Activated naive CD8-positive, alpha-beta T cell treated with anti-CD3 and anti-CD28 coated beads, Interleukin-2, amount 10 ng/mL, durations not matched to agents 7 days and 5 days (primary cell): ENCODE measurements at places on chromosomes 4 and X. TPM values are rescaled to one million over a fixed set of nuclear protein-coding genes. Genes with fewer than 3 reads are reported as not detected.

Gene RPS6KA6
- total RNA-seq: not detected

Gene TMEM156
- 14.9 TPM for total RNA-seq

Gene GYPB
- total RNA-seq: 1.3 TPM

Gene USP17L18
- not detected for total RNA-seq

Gene CFAP99
- total RNA-seq: 0.11 TPM

Gene CLIC2
- 1.3 TPM for total RNA-seq

Gene CYBB
- total RNA-seq: 4.3 TPM

Gene CDK16
- total RNA-seq: 67.1 TPM

Gene SPIN2B
- total RNA-seq: 16.4 TPM

Gene FGD1
- total RNA-seq: 0.06 TPM

Gene ZNF630
- total RNA-seq: 3.8 TPM

Gene ALB
- total RNA-seq: not detected

Gene IL3RA
- 0.17 TPM for total RNA-seq

Gene MAGEH1
- total RNA-seq: 17.9 TPM

Gene GSX2
- not detected for total RNA-seq

Gene FABP2
- 0.11 TPM for total RNA-seq

Gene NHS
- total RNA-seq: 1.8 TPM

Gene SEPTIN11
- 60.0 TPM for total RNA-seq

Gene ARMCX5
- total RNA-seq: 7.1 TPM

Gene UGT8
- total RNA-seq: 0.17 TPM

Gene CXCL11
- total RNA-seq: not detected

Gene LAMTOR3
- 27.4 TPM for total RNA-seq

Gene CT55
- total RNA-seq: not detected

Gene PPP1R2C
- total RNA-seq: not detected

Gene FOXR2
- not detected for total RNA-seq

Gene UGT2B17
- total RNA-seq: not detected

Gene MMGT1
- total RNA-seq: 17.5 TPM

Gene MAGEE1
- 7.5 TPM for total RNA-seq

Gene ZNF157
- total RNA-seq: 0.83 TPM

Gene FTSJ1
- total RNA-seq: 56.2 TPM

Gene KANTR
- total RNA-seq: 16.1 TPM

Gene LNX1
- not detected for total RNA-seq

Gene RNF175
- total RNA-seq: not detected

Gene SRPX2
- not detected for total RNA-seq

Gene TBC1D25
- total RNA-seq: 22.6 TPM

Gene ARHGAP36
- total RNA-seq: not detected

Gene NPNT
- total RNA-seq: not detected

Gene BMP2K
- total RNA-seq: 25.1 TPM

Gene SPATA18
- 0.09 TPM for total RNA-seq

Gene SCML2
- 2.0 TPM for total RNA-seq

Gene PCDH11X
- not detected for total RNA-seq

Gene PDGFRA
- not detected for total RNA-seq

Gene CT45A3
- total RNA-seq: not detected

Gene NRK
- not detected for total RNA-seq

Gene PAGE2B
- total RNA-seq: 0.77 TPM

Gene UCP1
- total RNA-seq: not detected

Gene NAP1L2
- total RNA-seq: 5.5 TPM

Gene SUPT20HL2
- total RNA-seq: not detected

Gene CSN1S1
- not detected for total RNA-seq
